ENCODE measurements at places on chromosomes 16 and 17. TPM values are rescaled to one million over a fixed set of nuclear protein-coding genes. Genes with fewer than 3 reads are reported as not detected.

The GNGT2 gene
- total RNA-seq, result 2.1 TPM

The ODF4 gene
- total RNA-seq, result not detected

The TBC1D3C gene
- total RNA-seq, result not detected

The PGAP3 gene
- 12.3 TPM for total RNA-seq

The KCTD19 gene
- not detected for total RNA-seq

The OR3A3 gene
- total RNA-seq, result not detected

The ARHGAP23 gene
- total RNA-seq, result 90.4 TPM

The TMEM220 gene
- total RNA-seq, result 15.2 TPM

The DRC7 gene
- not detected for total RNA-seq

The SOCS1 gene
- total RNA-seq, result 7.7 TPM

The LRRC36 gene
- 0.56 TPM for total RNA-seq

The MT1H gene
- total RNA-seq, result 2.0 TPM

The C17orf100 gene
- 1.2 TPM for total RNA-seq

The CD7 gene
- 1.9 TPM for total RNA-seq

The HGS gene
- total RNA-seq, result 90.7 TPM

The MPV17L gene
- 7.2 TPM for total RNA-seq

The JPH3 gene
- 1.4 TPM for total RNA-seq

The CASKIN1 gene
- total RNA-seq, result 0.05 TPM

The CA7 gene
- total RNA-seq, result not detected

The ABCC6 gene
- total RNA-seq, result 0.38 TPM

The SDR42E1 gene
- 0.24 TPM for total RNA-seq

The CACNA1G gene
- 4.4 TPM for total RNA-seq

The CACNG3 gene
- not detected for total RNA-seq

The WNT9B gene
- total RNA-seq, result 7.5 TPM

The FOXO3B gene
- 2.3 TPM for total RNA-seq

The NUBP1 gene
- total RNA-seq, result 27.1 TPM

The RMI2 gene
- 1.4 TPM for total RNA-seq

The VAMP2 gene
- total RNA-seq, result 80.1 TPM

The EPOP gene
- 2.6 TPM for total RNA-seq

The PIK3R5 gene
- total RNA-seq, result 15.2 TPM

The C1QTNF8 gene
- not detected for total RNA-seq

The KRT25 gene
- not detected for total RNA-seq

The ODAD4 gene
- total RNA-seq, result 0.74 TPM

Measured in posterior vena cava (tissue), 2 donors.